ENCODE measurements at places on chromosomes 5 and 9.

GRCh38 chr5:167916261-167916691 is 375.2 kb upstream of the WWC1 start:
- DNase-seq: no peak

- DNase-seq: no peak
Observed at GRCh38 chr9:100160021-100160420, 61.0 kb downstream of the INVS start.

DNA sequence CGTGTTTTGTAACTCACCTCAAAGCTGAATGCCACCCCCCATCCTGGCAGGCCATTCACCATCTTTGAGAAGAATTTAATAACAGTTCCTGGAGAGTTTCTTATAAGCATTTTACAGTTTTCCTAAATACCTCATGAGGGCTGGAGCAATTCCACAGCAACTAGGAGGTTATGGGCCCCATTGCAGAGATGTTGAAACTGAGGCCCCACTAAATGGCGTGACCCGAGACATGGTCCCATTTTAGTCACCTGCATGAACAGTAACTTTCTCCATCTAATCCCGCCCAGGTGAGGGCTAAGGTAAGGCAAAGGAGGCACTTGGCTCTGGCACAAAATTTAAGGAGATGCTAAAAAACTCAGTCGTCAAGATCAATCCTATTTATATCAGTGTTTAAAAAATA is 77.5 kb downstream of the PPARGC1B start:
- no peak for DNase-seq

DNA sequence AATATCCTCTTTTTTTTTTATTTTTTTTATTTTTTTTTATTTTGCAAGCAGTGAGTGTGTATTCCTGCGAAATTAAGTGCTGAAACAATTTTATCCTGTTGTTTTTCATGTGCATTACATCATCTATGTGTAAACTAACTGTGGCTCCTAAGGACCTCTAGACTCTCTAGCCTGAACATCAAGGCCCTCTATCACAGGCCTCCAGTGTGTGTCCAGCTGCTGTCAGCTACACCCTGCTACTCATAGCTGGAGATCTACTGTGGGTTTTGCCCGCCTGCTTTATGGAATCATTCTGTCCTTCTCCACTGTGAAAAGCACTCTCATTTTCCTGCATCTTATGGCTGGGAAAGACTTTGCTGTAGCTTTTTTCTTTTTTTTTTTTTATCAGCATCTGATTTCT is 157.8 kb downstream of the KCTD16 start:
- DNase-seq: no peak

GRCh38 chr5:11214864-11215644 is 454.0 kb upstream of the DAP start:
- DNase-seq: no peak

- no peak for DNase-seq
Observed at GRCh38 chr5:53321721-53322120, 158.7 kb upstream of the FST start.

GRCh38 chr9:114308361-114308950 is 14.4 kb upstream of the ORM1 start:
- DNase-seq: no peak

GRCh38 chr9:120965344-120966012 is 38.9 kb upstream of the TRAF1 start:
- DNase-seq: no peak

- DNase-seq: no peak
Observed at GRCh38 chr9:133044661-133045060, 13.9 kb downstream of the GTF3C5 start.

DNA sequence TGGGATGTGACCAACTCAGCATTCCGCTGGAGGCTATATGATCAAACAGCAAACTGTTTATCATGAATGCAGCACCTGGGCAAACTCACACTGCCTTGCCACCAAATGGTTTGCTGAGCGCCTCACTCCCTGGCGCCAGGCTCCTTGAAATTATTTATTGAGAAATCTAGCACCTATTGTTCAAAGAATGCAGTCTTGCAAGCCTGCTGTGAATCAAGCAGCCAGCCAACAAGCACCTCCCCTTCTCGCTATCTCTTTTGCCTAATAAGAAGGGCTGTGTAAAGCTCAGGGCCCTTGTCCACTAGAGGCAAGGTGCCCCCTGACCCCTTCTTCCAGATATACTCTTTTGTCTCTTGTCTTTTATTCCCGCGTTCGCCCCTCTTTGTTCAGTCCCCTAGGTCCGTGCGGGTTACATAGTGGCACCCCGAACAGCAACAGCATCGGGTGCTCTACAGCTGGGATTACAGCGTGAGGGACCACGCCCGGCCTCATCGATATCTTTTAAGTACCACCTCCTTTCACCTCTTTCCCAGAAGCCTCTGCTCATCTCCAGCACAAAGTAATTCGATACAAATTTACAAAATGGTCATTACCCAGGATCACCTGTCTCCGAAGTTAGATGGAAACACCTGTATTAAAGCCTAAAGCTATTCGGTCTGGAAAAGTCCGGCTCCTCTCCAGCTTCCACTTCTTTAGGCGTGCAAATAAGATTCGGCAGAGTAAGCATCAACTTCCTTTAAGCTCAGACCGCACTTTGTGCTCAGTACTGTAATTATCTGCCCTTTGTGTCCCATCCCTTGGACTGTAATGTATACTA is 896 bp downstream of the RIGI start:
- DNase-seq: no peak

- no peak for DNase-seq
Observed at GRCh38 chr9:121655231-121655755, 3.9 kb downstream of the DAB2IP start.

DNA sequence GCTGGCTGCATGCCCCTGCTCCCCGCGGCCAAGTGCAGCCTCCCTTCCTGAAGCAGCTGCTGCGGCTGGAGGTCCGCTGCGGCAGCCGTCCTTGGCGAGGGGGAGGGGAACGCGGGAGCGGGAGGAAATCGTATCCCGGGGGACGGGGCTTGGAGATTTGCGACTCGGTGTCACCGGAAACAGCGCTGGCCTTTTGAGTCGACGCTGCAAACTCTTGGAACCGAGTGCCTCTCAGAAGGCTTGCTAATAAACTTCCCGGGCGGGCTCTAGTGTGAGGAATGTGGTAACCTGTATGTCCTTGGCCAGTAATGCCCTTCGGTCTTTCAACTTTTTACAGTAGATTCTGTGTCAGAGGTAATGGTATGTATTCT is 82.7 kb downstream of the PTPDC1 start:
- DNase-seq: no peak

GRCh38 chr9:127133739-127134167 is 11.3 kb upstream of the ANGPTL2 start:
- no peak for DNase-seq

DNA sequence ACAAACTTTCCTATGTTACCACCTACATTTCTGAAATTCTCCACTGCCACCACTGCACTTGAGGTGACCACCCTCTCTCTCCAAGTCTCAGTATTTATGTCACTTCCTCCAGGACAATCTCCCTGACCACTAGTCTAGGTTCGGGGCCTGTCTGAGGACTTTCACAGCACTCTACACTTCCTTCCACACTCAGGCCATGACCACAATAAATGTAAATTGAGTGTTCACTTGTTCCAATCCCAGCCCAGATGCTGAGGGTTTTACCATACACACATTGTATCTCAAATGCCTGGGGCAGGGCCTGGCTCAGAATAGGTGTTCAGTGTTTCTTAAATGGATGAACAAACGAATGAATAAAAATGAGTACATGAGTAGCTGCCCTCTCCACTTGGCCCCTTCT is 26.9 kb upstream of the CCNG1 start:
- no peak for DNase-seq

DNA sequence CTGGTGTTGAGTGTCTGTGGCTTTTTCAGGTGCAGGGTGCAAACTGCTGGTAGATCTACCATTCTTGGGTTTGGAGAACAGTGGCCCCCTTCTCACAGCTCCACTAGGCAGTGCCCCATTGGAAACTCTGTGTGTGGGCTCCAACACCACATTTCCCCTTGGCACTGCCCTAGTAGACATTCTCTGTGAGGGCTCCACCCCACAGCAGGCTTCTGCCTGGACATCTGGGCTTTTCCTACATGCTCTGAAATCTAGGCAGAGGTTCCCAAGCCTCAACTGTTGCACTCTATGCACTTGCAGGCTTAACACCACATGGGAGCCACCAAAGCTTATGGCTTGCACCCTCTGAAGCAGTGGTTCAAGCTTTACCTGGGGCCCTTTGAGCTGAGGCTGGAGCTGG is 80.9 kb downstream of the BARX1 start:
- no peak for DNase-seq

DNA sequence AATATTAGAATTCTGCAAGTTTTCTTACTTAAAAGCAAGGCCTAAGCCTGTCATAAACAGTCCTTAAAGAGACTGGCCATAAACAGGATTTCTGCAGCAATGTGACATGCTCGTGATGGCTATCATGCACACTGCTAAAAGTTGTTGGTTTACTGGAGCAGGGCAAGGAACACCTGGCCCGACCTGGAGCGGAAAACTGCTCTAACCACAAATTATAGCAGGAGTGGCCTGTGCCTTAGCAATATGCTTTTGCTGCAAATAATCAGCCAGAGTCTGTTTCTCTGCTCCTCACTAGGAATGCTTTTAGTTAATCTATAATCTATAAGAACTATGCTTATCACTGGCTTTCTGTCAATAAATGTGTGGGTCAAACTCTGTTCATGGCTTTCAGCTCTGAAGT is 322.9 kb upstream of the RPS23 start:
- DNase-seq: no peak

DNA sequence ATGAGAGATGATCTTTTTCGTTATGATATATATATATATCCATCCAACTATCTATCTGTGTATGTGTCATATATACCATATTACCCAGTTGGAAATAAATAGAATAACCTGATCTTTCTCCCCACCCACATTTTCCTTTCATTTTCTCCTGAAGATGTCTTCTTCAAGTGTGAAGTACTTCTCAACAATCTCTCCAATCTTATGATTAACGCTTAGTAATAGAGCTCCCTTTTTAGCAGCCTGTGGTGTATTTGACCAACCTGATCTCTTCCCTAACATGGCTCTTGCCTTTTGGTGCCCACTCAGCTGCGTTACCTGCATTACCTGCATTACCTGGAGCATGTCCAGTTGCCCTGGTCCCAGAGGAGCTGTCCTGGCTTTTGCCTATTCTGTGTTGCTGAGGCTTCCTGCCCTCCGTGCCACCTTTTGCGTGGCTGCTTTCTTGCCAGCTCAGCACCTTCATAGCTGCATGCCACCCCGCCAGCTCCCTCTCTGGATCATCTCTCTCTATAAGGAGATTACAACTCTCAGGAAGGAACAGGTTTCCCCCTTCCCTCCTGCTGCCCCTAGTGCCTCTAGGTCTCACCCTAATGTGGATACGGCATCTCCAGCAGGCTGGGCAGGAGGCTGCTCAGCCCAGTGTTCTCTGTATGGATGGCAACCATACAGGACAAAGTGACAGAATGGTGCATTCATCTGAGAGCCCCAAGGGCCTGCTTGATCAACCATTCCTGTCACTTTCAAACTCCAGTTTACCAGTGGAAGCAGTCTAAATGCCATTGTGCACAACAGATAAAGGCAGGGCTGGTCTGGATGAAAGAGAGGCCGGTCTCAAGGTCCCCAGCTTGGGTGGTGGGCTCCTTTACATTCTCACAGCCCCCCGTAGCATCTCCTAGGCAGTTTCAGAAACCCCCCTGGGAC is 126.7 kb downstream of the GADD45G start:
- DNase-seq: no peak

DNA sequence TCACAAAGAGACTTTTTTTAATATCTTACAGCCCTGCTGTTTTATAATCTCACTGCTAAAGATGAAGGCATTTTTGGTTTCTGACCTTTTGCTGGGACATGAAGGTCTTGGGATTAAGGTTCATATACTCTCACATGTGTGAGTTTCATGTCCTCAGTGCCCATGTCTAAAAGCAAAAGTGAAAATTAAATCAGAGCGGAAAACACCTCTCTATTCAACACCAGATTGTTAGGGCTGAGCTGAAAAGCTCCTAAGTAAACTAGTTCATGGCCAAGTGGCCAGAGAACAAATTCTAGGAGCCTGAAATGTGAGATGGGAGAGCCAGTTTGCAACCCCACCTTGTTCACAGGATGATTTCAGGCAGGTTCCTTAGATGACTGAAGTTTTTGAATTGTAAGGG is 110.9 kb downstream of the GRIA1 start:
- no peak for DNase-seq

DNA sequence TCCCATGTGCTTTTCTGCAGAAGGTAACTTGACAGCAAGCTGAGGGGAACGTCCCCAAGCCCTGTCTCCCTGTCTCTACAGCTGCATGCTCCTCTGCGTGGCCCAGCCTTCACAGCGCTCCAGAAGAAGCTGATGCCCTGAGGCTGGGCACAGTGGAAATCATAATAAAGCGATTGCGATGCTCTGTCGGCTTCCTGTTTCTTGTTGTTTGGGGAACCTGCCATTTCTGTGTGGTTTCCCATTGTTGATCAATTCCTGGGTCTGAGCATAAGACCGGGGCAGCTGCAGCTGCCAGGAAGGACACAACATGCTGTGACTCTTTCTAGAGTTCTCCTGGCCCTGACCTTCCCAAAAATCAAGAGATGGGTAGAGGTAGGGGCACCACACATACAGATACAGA is 7.2 kb upstream of the DNAJB5 start:
- DNase-seq: no peak

DNA sequence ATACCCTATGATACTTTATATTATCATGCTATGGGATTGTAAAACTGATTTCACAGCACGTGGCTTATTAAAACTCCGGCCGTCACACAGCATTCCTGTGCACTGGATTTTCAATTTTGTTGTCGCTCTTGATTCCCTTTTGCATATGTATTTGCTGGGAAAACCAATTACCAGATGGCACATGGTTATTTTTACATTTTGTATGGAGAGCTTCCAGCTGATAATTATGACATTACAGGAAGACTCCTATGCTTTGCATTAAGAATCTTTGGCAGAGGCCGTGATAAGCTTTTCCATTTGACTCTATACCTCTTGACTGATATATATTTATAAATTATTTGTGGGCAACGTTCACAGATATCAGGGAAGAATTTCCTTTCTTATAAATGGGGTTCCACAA is 381.2 kb upstream of the RORB start:
- no peak for DNase-seq

GRCh38 chr9:97561501-97561900 is 60.0 kb downstream of the TMOD1 start:
- no peak for DNase-seq

DNA sequence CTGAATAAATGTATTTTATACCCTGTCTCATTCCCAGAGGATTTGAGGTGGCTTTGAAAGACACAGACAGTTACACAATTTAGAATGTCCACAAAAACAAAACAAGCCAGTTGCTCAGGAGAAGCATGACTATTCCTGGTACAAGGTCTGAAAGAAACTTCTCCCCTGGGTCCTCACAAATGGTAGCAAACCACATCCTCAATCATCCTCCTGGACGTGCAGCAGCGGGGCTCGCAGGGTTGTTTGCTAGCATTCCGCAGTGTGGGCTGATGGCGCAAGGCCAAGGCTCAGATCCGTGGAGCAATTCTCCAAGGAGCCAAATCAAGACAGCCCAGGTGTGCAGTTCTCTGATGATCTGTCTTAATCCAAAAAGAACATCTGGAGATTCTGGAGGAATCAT is 210.3 kb downstream of the ACTL7B start:
- no peak for DNase-seq

- no peak for DNase-seq
Observed at GRCh38 chr9:111953444-111953843, 56.8 kb downstream of the UGCG start.

- DNase-seq: no peak
Observed at GRCh38 chr9:121883281-121884056, 209.6 kb downstream of the TTLL11 start.

Data from stimulated activated CD8-positive, alpha-beta memory T cell treated with anti-CD3 and anti-CD28 coated beads, Interleukin-4, amount 100 ng/mL, for 24 hours (primary cell).